ENCODE measurements at places on chromosomes 1 and 21.

- no peak for DNase-seq
Observed at GRCh38 chr1:3251099-3251806, 182.2 kb downstream of the PRDM16 start.

DNA sequence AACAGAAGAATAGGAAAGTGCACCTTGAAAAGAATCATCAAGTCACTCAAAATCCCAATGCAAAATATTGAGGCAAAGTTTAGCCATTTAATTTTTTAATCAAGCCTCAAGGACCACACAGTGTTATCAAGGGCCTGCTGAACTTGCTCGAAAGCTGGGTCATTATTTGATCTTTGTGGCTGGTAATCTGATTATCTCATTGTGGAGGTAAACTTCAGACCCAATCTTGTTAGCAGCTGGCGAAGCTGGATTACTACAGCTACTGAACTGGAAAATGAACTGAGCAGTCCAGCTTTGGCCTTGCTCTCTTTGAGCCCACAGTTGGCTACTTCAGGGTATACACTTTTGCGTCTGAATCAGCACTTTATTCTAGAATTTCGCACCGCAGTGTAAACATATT is 94.4 kb downstream of the BARHL2 start:
- DNase-seq, result no peak

DNA sequence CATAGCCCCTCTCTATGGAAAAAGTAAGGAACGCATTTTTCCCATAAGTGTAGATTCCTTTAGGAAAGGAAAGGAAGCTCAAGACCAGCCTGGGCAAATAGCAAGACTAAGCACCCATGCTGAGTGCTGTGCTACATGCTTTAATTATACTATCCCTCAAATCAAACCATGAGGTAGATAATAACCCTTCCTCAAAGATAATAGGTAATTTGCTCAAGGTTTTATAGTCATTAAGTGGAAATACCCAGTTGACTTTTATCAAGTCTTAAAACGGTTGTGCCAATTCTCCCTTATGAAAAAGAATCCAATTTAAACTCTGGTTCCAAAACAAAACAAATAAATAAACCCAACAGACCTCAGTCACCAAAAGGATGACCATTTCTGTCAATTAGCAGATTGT is 3.4 kb downstream of the KIAA0319L start:
- DNase-seq, result no peak

- DNase-seq, result peak; percentile 83
Observed at GRCh38 chr1:160830321-160831153, 32.1 kb downstream of the CD244 start.

DNA sequence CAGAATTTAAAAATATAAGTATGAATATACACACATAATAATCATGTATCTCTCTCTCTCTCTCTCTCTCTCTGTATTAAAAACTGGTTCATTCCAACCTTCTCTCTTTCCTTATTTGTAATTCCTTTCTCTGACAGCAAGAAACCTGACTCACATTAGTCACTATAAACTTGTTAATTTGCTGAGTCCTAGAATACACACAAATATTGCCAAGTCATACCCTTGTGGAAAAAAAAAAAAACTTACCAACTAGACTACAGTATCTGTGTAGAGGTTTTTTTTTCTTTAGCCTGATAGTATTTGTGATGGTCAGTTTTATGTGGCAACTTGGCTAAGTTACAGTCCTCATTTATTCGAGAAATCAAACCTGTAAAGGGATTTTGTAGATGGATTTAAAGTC is 26.3 kb upstream of the NHLH2 start:
- no peak for DNase-seq

GRCh38 chr1:176531036-176531435 is 68.1 kb downstream of the PAPPA2 start:
- no peak for DNase-seq

GRCh38 chr21:39184050-39184980 is 1.1 kb upstream of the PSMG1 start:
- peak; percentile 57 for DNase-seq

DNA sequence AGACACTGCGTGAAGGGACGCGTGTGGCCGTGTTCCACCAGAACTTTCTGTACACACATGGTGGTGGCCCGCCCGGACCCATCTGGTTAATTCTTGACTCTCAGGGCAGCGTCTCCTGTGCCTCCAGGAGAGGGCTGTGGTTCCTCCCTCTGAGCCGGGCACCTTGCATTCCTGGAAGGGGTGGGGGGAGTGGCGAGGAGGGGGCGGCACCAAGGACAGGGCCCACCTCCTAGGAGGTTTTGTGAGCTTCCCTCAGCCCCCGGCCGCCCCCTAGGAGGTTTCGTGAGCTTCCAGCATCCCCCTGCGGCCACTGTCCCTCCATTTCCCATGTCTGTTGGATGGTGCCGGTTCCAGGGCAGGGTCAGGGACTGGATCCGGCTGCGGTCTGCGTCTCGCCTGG is 28.9 kb downstream of the FAAP20 start:
- no peak for DNase-seq

GRCh38 chr1:22712502-22713271 is 2.0 kb downstream of the EPHB2 start:
- DNase-seq, result no peak

- peak; percentile 53 for DNase-seq
Observed at GRCh38 chr1:151175863-151176262, at the start of gene TMOD4. TMOD4 (minus strand) TSS chr1:151175981; CDS start chr1:151174875, 1,106 bp downstream.

- no peak for DNase-seq
Observed at GRCh38 chr1:180173952-180174351, 19.3 kb downstream of the QSOX1 start.

- DNase-seq, result peak; percentile 31
Observed at GRCh38 chr1:5509664-5510452, 482.4 kb downstream of the NPHP4 start.

DNA sequence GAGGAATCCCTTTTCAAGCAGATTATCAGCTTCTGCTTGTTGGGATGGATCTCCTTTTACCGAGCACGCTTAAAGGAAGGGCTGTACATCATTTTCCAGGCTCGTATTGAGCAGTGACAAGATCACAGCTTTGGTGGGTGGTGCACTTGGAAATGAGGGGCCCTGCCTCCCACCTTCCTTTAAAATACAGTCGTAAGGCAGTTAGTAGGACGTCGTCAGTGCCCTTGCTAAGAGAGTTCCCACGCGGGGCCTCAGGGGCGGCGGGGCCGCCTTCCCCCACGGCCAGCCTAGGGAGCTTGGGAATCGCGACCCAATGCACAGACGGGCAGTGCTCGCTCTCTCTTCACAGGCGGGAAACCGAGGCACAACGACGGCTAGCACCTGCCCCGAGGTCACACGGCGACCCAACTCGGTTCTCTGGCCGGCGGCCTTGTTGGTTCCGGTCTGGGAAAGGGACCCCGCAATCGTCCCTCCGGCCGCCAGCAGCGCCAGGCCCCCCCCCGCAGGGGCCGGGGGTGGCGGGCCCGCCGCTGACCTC is 58.6 kb downstream of the H3-3A start:
- no peak for DNase-seq

GRCh38 chr1:56064705-56065104 is 514.7 kb downstream of the PLPP3 start:
- no peak for DNase-seq

GRCh38 chr1:226631229-226632000 is 82.9 kb downstream of the STUM start:
- no peak for DNase-seq

- no peak for DNase-seq
Observed at GRCh38 chr1:151701515-151701914, 15.1 kb downstream of the CELF3 start.

- DNase-seq, result no peak
Observed at GRCh38 chr1:97157991-97158390, 436.4 kb downstream of the PTBP2 start.

DNA sequence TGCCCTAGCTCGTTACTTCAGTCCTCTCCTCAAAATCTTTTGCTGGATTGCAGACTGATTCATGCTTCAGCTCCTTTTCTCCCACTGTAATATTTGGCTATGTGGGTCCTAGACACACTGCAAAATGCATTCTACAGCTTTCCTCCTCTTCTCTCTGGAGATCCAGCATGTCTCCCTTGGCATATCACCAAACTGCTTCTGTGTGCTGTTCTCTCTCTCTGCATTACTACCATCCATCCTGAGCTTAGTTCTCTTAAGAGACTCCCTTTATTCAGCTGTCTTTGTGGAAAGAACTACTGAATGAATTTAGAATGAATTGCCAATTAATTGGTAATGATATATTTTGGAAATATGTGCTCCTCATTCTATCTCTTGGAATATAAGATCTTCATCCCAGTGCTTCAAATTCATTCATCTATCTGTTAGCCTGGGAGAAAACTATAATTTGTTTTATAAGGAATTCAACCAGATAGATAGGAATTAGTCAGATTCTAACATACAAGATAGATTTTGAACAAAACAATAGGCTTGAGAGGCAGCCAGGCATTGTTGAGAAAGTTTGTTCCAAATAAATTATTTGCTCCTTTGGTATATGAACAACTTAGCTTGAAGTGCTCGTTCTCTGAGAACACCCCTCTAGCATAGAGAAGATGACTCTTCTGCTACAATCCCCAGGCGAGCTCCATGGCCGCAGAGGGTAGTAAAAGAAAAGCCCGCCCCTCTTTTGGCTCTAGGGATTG is 71.9 kb downstream of the NTMT2 start:
- no peak for DNase-seq

- no peak for DNase-seq
Observed at GRCh38 chr1:61449410-61449809, 275.5 kb downstream of the TM2D1 start.

GRCh38 chr1:237111807-237112206 is 69.8 kb downstream of the RYR2 start:
- no peak for DNase-seq

- DNase-seq, result no peak
Observed at GRCh38 chr1:243740255-243740999, 109.6 kb downstream of the AKT3 start.

DNA sequence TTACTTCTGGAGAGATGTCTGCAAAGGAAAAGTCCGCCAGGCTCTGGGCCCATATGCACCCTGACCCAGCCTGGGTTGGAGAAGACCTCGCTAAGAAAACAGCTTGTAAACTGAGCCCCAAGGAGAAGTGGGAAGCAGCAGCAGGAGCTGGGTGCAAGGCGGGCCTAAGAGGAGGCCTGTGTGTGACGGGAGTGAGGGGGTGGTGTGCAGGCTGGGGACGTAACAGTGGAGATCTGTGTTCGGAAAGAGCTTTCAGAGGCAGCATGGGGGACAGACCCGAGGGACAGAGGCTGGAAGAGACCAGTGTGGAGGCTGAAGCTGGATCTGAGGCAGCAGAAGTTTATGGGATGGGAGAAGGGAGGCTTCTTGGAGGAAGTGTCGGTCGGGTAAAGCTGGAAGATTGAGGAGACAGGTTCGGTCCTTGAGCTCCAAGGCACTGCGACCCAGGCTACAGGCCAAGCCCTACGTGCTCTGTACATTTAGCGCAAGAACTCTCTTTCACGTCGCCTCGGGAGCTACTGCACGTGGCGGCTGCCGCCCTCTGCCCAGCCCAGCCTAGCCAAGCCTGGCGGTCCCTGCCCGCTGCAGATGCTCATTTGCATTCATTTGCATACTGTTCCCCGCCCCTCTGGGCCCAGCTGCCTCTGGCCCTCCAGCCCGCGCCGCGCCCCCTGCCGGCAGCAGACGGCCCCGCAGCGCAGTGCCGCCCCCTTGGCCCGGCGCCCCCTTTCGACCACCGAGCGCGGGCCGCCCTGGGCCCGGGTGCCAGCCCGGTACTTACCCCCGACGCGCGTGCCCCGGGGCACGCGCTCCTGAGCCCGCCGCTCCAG is 6.3 kb downstream of the HPCA start:
- DNase-seq, result no peak

- no peak for DNase-seq
Observed at GRCh38 chr1:99305626-99306025, 41.3 kb downstream of the PLPPR4 start.

- DNase-seq, result peak; percentile 78
Observed at GRCh38 chr1:160837558-160838205, 25.0 kb downstream of the CD244 start.

- DNase-seq, result no peak
Observed at GRCh38 chr1:76287917-76288316, 213.4 kb downstream of the ST6GALNAC3 start.

DNA sequence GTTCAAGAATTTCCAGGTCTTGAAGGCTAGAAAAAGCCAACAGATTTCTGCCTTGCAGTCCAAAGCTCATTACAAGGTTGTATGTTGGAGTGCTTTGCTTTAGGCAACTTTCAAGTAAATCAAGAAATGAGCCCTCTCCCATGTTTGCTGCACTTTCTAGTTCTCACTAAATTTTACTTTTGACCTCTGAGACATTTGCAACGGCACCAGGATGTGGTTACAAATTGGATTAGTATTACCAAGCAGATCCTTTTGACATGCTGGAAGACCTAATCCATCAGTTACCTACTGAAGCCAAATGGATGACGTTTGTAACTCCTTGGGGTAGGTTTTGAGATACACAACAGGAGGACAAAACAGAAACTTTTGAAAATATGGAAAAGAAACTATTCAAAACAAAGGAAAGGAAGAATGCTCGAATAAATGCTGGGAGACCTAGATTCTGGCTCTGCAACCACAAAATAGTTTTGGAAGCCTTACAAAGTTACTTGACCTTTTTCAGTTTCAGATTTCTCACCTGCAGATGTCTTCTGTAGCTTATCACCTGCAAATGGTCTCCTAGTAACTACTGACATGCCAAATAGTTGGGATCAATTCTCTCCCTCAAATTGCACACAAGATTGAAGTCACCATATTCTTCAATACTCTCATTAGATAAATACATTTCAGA is 251.7 kb upstream of the ADGRL2 start:
- no peak for DNase-seq

DNA sequence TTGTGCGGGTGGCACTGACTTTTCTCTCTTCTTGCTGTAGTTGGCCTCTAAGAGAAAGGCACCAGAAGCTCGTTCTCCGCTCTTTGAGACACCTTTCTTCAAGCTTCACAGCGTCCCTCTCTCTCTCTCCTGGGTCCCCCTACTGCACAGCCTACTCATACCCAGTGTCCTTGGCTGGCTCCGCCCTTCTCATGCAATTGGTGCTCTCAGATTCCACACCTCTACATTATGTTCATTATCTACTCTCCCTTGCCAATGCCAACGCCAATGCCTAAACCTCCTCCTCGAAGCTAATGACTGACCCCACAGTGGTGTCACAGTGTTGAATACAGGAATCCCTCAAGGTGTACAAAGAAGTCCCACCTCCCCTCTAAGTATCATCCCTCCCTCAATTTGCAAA is 4.8 kb upstream of the DNAJC28 start:
- peak; percentile 31 for DNase-seq

DNA sequence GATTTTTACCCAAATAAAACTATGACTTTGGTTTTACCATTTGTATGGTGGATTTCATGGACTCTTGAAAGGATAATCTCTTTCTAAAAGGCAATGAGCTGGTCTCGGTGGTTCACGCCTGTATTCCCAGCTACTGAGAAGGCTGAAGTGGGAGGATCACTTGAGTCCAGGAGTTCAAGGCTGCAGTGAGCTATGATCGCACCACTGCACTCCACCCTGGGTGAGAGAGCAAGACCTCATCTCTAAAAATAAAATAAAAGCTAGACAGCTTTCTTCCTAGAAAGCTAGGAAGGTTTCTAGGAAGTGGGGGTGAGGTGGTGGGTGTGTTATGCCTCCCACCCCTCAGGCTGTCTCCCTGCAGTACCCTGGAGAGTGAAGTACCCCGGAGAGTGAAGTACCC is 54.0 kb upstream of the L1TD1 start:
- DNase-seq, result no peak
